D341Med (cell line): ENCODE measurements at places on chromosomes 5 and 9.

- no peak for DNase-seq
Measured at GRCh38 chr9:116623715-116624114, 63.4 kb upstream of the TRIM32 start.

DNA sequence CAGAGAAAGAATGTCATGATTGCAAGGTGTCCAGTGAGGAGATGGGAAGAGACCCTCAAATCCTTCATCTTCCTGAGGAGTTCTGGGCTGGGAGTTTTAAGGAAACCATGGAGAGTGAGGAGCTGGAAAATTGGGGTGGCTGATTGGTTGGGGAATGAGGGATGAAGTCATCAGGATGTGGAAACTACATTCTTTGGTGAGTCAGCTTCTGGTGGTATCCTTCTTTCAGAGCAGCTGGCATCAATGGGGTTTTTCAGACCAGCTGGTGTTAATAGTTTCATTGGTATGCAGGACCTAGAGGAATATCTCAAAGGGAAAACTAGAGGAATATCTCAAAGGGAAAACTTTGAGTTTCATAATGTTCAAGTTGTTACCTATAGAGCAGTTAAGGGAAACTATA is 45.2 kb downstream of the RNF180 start:
- no peak for DNase-seq

DNA sequence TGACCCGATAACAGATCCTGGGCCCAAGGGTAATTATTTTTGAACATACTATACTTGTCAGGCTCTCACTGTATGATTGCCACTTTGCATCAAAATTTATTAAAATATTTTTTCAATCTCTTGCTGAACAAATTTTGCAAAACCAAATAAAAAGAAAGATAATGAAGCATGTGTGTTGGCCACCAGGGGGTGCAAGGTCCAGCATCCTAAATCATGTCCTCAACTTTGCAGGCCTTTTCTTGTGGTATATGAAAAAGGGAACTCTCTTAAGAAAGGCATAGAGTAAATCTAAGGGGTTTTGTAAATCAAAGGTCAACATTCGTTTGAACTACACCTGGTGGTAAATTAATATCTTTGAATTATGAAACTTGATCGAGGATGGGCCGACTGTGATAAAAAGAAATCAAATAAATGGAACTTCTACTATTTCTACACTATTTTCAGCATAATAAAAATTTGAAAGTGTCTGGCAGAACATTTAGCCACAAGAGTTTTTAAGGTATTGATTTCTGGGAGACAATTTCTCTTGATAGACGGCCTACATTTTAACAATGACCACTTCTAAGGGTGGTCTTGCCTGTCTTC is 676.5 kb downstream of the DMRTA1 start:
- peak; percentile 42 for DNase-seq

DNA sequence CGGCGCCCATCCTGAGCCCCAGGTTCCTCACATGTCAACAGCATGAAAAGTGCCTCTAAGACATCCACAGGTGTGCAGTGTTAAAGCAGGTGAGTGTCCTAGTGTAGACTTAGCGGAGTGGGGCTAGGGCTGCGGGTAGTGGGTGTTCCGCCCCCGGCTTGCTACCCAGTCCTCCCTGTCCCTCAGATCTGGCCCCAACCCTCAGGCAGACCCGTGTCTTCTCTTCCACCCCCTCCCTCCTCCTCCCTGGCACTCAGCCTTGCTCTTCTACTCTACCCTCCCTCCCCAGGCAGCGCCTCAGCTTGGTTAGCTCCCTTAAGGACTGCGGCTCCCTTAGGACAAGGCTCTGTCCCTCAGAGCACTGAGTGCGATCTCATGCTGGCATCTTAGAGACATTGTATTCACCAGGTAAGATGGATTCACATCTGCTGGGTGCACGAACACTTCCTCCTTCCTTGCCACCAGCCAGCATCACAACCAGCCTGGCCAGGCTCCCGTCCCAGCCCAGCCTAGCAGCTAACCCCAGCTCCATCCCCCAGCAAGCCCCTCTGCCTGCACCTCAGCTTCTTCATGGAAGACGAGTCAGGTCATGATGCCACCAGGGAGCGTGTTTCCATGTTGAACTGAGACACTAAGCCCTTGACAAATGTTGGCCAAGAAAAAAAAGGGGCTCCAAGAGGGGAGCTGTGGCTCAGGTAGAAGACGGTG is 46.8 kb downstream of the NSUN2 start:
- DNase-seq = no peak

GRCh38 chr5:102545175-102545574 is 46.4 kb upstream of the SLCO6A1 start:
- DNase-seq = peak; percentile 58

DNA sequence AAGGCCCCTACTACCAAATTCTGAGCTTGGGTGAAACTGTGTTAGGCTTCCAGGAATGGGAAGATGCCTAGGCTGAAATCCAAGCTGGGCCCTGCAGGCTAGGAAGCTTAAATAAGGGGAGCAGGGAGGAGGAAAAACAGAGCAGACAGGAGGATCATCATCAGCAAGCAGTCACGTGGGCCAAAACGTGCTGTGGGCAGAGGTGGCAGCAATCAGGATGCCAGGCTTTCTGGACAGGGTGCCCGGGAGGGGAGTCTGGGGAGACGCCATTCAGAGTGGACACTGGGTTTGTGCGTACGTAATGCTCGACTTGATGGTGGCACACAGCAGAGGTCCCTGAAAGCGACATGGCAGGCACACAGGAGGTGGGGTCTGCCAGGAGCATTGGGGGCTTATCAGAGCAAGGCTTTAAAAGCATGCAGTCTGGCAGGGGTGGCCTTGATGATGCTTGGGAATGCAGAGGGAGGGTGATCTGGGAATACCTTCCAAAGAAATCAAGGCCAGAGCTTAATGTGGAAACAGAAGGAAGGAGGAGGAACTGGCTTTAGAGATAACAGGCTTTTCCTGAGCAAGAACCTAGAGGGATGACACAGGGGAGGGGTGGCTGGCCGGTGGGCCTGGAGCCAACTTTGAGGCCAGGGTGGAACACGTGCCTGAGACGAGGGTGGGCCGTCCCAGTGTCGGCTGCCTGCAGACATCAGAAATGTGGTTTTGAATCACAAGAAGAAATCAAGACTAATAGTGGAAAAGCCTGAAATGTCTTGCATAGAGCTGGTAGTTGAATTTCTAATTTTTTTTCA is 212.5 kb downstream of the GADD45G start:
- no peak for DNase-seq

DNA sequence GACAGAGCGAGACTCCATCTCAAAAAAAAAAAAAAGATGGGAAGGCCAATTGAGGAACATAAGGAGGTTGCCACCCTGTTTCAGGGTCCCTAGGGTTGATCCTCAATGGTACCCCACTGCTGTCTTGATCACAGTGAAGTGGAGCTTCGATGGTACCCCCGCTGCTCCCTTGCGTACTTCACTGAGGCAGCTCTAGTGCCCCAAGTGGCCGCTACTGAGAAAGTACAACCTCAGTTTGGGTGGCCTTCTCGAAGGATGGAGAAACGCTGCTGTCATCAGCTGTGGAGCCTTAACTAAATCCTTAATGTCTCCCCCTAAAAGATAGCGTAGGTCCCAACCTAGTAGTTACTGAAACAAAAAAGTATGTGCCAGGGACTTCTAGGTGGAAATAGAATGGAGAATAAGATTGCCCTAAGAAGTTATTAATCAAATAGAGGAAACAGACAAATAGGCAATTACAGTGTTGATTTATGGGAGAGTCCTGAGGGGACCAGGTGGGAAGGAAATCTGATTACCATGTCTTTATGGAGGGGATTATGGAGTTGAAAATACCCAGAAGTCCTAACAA is 6.3 kb downstream of the TESK1 start:
- peak; percentile 65 for DNase-seq

GRCh38 chr5:6804766-6805501 is 91.7 kb downstream of the TENT4A start:
- no peak for DNase-seq

DNA sequence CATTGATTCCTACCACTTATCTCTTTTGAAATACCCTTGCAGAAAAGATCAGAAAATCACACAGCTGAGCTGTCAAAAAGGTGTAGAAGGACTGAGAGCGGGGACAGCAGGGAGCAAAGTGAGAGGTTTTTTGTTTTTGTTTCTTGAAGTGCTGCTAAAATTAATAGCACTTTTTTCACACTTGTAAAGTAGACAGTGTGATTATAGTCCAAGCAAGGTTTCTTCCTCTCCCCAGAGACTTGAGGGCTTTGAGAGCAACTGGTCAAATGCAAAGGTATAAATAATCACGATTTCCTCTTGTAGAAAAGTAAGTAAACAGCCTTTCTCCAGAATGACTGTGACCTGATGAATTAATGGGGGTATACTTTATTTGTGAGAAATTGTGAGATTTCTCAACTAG is 326.9 kb downstream of the ZNF608 start:
- DNase-seq = no peak

- no peak for DNase-seq
Measured at GRCh38 chr5:67315082-67315989, 118.7 kb upstream of the CD180 start.

DNA sequence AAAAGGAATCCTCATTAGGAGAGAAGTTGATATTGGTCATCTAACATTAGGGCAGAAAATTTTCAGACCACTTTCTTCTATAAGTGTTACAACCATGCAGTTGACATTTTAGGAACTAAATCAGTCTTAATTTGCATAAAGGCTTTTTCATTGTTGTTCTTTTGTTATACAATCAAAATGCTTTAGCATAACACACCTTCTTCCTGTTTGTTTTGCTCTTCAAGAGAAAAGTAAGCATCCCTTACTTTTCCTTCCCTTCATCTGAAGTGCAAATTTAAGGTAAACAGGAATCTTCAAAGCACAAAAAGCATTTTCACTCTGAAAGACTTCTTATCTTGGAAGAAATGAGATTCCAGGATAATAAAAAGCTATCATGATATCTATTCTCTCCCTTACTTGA is 273.6 kb downstream of the PTPRD start:
- no peak for DNase-seq

DNA sequence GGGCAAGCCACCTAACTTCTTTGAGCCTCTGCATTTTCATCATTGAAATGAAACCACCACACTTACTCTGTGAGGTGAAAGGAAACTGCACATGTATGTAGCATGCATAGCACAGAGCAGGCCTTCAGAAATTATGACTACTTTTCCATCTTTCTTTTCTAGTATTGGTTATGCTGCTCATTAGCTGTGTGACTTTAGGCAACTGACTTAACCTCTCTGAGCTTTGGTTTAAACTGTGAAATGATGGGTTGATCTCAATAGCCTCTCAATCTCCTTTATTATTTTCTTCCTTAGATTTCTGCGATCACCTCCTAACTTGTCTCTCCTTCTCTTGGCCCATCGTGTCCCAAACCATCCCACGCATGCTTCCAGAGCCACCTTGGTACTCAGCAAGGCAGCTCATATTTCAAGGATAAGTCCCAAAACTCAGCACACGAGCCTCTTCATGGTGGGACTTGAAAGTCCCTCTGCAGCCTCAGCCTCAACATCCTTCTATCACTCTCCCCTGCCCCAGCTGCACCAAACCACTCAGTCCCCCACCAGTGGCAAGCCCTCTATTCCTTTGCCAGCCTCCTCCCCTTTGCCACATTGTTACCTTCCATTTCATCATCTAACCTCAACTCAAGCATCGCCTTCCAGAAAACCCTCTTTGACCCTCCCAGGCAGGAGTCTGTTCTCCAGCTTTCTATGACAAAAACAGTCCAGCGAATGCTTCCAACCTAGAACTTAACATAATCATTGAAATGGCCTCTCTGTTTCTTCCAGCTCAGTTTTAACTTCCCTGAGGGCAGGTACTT is 60.3 kb upstream of the DNAH5 start:
- DNase-seq = no peak

GRCh38 chr9:104094534-104095015 is 466 bp downstream of the SMC2 start:
- DNase-seq = no peak

DNA sequence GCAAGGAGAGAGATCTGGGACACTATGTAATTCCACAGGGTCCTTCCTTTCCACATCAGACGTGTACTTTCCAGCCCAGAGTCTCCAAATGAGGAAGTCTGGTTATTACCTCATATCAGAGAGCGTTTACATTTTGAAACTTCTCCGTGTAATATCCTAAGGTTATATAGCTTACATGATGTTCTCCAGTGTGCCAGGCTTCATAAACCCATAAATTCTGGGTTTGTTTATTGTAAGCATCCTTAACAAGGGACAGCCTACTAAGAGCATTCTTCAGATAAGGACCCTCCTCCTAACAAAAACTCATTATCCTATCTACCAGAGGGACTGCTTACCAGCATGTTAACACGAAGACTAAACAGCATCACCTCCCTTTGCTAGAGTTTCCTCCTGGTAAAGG is 17.9 kb downstream of the SRFBP1 start:
- no peak for DNase-seq

DNA sequence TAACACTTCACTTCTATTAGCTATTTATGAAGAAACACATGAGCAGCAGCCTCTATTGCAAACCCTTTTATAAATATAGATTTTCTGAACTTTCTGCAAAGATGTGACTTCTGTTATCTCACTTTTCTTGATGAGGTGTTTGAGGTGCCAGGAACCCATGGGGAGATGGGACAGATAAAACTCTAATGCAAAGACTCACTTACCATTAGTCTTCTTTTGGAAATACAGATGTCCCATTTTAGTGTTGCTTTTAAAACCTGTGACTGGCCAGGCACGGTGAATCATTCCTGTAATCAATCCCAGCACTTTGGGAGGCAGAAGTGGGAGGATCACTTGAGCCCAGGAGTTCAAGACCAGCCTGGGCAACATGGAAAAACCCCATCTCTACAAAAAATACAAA is 171.3 kb upstream of the GAS1 start:
- no peak for DNase-seq

GRCh38 chr9:35741740-35742139 is 7.3 kb downstream of the GBA2 start:
- DNase-seq = no peak

DNA sequence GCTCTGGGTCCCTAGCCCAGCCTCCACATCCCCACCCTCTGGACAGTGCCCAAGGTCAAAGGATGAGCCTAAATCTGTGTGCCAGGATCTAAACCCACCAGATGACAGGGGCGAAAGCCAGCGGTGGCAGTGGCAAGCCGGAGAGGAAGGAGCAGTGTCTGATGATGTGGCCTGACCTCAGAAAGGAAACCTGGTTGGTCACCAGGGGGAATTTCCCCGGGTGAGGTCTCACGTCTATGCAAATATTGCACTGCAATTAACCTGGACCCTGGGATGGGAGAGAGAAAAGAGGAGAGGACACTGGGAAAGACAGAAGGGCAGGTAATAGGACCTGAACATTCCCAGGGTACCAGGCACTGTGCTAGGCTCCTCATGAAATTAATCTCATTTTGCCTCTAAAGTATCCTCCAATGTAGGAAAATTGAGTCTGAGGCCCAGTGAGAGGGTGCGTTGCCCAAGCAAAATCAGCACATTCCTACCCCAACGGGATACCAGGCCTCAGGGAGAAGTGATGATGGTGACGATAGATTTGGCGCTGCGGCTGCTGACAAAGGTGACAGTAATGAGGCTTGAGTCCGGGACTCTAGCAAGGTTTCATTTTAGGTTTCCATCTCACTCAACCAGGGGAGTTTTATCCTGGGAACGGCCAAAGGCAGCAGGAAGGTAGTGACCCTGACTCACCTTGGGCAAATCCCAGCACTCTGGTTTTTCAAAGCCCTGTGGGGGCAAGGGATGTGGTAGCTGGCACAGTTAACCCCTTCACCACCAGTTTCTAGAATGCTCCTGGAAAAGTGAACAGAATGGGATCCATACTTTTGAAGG is 13.4 kb upstream of the TNIP1 start:
- no peak for DNase-seq

GRCh38 chr9:111815285-111816070 is 20.7 kb upstream of the SHOC1 start:
- no peak for DNase-seq

- DNase-seq = no peak
Measured at GRCh38 chr9:88291856-88292255, 96.4 kb upstream of the SPIN1 start.
